AG04449 (cell line): ENCODE measurements at places on chromosomes 11 and 22.

DNA sequence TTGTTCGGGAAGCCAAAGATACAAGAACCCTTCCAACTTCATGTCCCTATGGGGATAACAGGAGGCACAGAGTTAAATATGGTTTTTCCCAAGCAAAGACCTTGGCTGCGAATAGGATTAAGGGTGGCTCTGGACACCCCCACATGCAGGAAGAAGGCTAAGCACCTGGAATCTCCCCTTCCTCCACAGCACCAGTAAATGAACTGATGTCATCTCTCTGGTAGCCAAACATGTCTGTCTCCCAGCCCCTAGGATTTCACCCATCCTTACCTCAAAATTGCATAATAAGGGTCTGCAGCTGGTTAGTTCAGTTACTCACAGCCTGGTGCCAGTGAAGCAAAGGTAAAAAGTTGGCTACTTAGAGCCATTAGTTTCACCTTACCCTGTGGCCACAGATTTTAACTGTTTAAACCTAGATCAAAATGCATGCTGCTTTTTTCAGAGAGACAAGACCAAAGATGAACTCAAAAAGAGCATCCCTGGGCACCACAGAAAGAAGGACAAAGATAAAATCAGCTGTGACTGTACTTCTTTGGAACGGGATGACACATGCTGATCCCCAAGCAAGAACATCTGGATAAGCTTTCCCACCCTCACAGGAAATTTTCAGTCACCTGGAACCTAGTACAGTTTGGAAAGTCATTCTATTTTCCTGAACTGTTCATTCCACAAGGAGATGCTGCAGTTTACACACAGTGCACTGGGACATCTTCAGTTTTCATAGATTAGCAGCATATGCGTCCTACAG lies 77.2 kb upstream of the AKIP1 start:
- no peak for DNase-seq

DNA sequence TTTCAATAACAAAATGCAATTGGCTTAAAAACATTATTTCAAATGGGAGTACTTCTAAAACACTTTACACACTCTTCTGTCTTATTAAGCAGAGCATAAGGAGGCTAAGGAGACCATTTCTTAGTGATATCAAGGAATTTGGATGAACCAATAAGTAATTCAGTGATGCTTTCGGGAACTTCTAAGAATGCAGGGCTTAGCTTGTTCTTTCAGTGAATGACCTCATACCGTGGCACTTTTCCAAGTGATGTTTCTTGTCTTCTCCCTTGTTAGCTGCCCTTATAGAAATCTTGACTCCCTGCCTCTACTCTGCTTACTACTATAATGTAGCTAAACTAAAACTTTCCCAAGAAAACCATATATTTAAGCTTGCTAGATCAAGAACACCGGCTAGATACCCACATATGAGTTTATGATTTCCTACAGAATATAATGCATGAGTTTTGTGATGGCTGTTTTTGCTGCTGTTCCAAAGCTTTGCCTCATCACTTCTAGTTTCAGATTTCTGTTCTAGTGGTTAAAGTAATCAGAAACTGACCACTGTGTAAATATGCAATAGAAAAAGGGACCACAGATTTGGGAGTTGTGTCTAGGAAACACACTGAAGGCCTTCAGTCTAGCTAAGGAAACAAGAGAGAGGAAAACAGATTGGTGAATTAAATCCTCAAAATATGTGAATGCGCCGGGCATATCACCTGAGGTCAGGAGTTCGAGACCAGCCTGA lies 37.5 kb upstream of the STK33 start:
- DNase-seq, result peak; percentile 67

GRCh38 chr22:26404851-26405421 lies 24.1 kb upstream of the ASPHD2 start:
- no peak for DNase-seq

GRCh38 chr11:133999355-133999754 lies 42.6 kb upstream of the IGSF9B start:
- no peak for DNase-seq

GRCh38 chr11:80196932-80197554 lies 756.2 kb upstream of the TENM4 start:
- no peak for DNase-seq

- no peak for DNase-seq
Observed at GRCh38 chr22:29674121-29674520, 45.7 kb upstream of the CABP7 start.

- DNase-seq, result no peak
Observed at GRCh38 chr11:133816146-133816870, 29.0 kb downstream of the SPATA19 start.

DNA sequence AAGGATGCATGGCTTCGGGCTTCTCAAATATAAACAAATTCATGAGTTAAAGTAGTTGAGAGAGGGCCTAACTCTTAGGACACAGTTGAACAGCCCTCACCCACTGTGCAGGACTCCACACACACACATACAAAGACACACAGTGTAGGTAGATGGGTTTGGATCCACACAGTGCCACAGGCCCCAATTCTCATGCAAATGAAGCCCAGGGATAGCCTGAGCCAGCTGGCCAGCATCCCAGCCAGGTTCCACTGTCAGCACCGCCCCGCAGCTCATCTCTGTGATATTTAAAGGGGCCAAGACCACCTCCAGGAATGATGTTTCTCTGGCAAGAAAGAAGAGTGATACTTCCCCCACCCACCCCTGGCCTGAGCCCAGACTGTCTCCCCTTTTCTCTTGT lies 11.7 kb downstream of the SLC35C1 start:
- DNase-seq, result no peak

GRCh38 chr11:62546244-62546928 lies at the start of gene AHNAK:
Gene AHNAK, minus strand, starts transcription at chr11:62546806. Its CDS starts 10,708 bp downstream, at chr11:62536098.
- no peak for DNase-seq

- no peak for DNase-seq
Observed at GRCh38 chr11:126766440-126766839, 234.1 kb downstream of the KIRREL3 start.

- no peak for DNase-seq
Observed at GRCh38 chr22:26462641-26463040, 20.9 kb downstream of the HPS4 start.

- no peak for DNase-seq
Observed at GRCh38 chr11:27465629-27466028, 7.0 kb downstream of the LGR4 start.

DNA sequence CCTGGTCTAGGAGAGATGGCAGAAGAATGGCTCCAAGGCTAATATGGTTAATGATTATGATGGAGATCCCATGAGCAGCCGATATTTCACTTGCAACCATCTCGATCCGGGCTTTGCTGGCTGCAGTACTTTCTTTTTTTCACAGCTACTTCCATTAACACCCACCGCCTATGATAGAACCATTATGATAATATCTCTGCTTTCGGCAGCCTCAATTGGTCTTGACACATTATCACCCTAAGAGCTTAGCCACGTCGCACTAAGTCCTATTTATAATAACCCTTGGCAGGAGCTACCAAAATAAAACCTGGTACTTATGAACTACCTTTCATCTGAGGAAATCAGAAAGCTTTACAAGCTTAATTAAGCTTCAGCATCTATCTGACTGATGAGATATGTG lies 7.6 kb upstream of the FJX1 start:
- DNase-seq, result no peak

DNA sequence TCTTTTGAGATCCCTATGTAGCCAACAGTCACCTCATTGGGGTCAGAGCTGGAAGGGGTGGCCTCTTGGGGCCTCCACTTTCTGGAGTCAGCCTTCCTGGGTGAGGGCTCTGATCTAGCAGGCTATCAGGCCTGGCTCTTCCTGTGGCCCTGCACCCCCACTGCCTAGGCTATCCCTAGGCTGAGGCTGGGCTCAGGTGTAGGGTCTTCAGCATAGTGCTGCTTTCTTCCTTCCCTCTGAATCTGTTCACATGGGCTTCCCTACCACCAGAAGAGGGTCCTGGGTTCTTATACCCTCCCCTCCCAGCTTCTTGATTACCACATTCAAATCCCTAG lies 456 bp upstream of the SPI1 start:
- DNase-seq, result no peak

DNA sequence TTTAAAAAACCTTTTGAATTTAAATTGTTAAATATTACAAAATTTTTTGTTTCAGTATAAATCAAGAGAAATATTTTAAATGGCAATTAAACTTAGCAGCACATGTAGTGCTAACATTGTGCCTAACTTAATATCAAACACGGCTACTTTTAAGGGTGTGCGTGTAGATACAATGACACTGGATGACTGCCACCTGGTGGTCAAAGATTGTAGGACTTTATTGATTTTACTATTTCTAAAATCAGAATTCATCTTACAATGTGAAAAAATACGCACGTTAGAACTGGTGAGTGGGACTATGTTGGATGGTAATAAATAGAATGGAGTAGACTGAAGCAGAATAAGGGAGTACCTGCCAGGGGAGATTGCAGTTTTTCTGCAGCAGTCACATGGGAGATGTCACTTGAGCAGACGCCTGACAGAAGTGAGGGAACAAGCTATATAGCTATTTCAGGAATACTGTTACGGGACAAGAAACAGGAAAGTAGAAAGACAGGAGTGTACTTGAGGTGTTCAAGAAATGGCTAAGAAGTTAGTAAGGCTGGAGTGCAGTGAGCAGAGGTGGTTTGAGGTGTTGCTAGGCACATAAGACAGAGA lies 52.9 kb downstream of the UVRAG start:
- DNase-seq, result no peak

GRCh38 chr22:39721206-39722031 lies 150.9 kb downstream of the CACNA1I start:
- no peak for DNase-seq

DNA sequence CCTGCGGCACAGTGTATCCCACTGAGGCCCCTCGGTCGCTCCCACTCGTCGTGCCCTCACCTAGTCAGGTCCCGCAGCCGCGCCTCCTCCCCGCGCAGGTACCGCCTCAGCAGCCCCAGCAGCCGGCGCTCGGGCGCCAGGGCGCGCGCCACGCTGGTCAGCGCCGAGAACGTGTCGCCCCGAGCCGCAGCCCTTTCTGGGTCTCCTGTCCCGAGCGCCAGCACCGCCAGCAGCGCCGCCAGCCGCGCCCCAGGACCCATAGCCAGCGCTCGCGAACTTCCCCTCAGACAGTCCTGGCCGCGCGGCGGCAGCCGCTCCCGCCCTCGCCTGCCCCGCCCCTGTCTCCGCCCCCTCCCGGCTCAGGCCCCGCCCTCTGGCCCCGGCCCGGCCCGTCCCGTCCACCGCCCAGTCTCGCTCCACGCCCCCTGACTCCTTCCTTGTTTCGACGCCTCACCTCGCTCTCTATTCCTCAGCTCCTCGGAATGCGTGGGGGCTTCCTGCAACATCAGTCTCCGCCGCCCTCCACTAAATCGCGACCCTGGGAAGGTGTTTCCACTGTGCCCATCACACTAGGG lies at the start of gene P4HA3:
Gene P4HA3, minus strand, starts transcription at position 289 of the 575 bp plus-strand sequence. Its CDS starts 29 bp downstream, at position 260.
- no peak for DNase-seq

DNA sequence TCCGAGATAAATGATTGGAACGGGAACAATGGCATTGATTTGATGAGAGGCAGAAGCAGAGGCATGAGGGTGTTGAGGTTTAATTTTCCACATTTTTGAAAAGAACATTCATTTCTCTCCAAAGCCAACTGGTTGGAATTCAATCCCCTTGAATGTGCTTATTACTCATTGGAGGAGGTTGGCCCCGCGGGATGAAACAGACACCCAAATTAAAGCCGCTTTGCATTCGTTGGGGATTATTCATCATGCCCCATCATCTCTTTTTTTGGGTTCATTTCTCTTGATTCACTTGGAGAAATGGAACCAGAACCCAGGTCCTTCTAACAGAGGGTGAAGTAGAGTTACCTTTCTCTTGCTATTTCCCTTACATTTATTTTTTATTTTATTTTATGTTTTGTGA lies 47.6 kb upstream of the PARVG start:
- no peak for DNase-seq

- no peak for DNase-seq
Observed at GRCh38 chr11:117838901-117839300, 14.4 kb upstream of the FXYD2 start.

GRCh38 chr11:126312961-126313360 lies 9.1 kb downstream of the DCPS start:
- no peak for DNase-seq

DNA sequence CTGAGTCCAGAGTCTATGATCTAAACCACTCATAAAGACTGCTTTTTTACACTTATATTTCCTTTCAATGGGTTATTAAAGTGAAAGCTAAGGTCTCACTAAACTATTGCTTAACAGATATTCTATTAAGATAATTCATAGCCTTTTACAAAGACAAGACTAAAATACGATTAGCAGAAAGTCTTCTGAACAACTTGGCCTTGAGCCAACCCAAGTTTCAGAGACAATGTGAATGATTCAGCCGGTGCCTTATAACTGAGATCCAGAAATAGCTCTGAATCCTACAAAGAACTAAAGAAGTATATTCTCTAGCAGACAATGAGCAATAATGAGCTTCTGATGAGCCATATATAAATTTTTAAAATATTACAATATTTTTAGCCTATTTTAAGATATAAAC lies 41.5 kb upstream of the CARD18 start:
- no peak for DNase-seq

- DNase-seq, result no peak
Observed at GRCh38 chr11:85826116-85826855, 15.3 kb upstream of the SYTL2 start.

GRCh38 chr22:46966846-46967245 lies 204.4 kb downstream of the TBC1D22A start:
- no peak for DNase-seq

- DNase-seq, result no peak
Observed at GRCh38 chr11:14340721-14341120, 18.3 kb downstream of the RRAS2 start.

GRCh38 chr11:94332814-94333213 lies 28.4 kb downstream of the IZUMO1R start:
- DNase-seq, result no peak

GRCh38 chr11:67600324-67601029 lies 6.3 kb upstream of the NDUFV1 start:
- no peak for DNase-seq

DNA sequence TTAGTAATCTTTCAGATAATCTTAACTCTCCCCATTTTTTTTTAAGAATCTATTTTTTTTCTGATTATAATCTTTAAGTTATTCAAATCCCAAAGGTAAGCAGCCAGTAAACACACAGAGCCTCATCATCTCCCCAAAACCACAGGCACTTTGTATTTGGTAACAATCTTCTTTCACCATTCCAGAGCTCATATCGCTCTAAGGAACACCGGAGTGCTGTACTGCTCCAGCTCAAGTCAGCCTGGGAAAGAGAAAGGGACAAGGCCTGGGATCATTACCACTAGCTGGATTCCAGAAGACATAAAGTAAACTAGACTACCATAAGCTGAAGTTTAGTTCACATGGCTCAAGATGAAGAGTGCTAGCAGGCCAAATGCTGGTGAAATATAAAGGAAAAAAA lies 73.0 kb upstream of the APOA1 start:
- no peak for DNase-seq

DNA sequence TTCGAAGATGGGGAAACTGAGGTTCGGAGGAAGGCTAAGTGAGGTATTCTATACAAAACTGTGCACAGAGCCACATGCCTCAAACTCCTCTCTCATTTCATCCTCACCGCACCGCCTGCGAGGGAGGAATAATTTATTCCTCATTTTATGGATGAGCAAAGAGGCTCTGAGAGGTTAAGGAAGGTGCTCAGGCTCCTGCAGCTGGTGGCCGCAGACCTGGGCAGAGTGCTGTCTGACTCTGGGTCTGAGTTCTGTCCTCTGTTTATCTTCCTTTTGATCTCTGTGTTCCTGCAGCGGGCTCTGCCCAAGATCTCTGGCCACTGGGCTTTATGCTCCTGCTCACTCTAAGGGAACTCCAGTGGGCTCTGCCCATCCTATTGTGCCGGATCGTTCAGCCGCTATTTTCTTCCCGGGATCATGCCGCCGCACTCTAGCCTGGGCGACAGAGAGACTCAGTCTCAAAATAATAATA lies 59.5 kb downstream of the MCM5 start:
- no peak for DNase-seq
